ENCODE measurements at places on chromosomes 3 and 15. TPM values are rescaled to one million over a fixed set of nuclear protein-coding genes. Genes with fewer than 3 reads are reported as not detected.

The LRRN1 gene
- under 0.01 TPM for total RNA-seq

The DUOX1 gene
- total RNA-seq, result not detected

The BNC1 gene
- 0.54 TPM for total RNA-seq

The CCDC39 gene
- not detected for total RNA-seq

The BOC gene
- 5.3 TPM for total RNA-seq

The MKRN3 gene
- total RNA-seq, result under 0.01 TPM

The ATP13A5 gene
- not detected for total RNA-seq

The AMT gene
- total RNA-seq, result 0.36 TPM

The SAMMSON gene
- total RNA-seq, result not detected

The IGF2BP2 gene
- 126 TPM for total RNA-seq

The NRROS gene
- total RNA-seq, result not detected
